ENCODE measurements at places on chromosomes 3 and 15.

GRCh38 chr3:41184394-41184793, 14.9 kb upstream of the CTNNB1 start:
- DNase-seq: no peak

DNA sequence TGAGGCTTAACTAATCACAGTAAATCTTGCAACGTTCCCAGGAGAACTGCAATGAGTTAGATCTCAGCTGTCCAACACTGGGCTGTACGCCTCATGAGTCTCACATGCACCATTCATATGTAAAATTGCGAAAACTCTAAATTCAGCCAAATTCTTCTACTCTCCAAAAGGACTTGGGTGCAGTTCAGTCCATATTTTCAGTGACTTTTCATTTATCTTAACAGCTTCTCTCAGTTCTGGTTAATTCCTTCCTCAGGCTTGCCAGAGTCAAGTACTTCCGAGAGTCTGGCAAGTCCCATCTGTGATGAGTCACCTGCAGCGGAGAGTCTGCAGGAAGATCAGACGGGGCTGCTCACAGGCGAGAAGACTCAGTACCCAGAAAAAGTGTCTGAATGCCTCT, 11.5 kb downstream of the CCDC80 start:
- DNase-seq: peak; percentile 90

GRCh38 chr3:27290760-27291159, 78.4 kb downstream of the NEK10 start:
- no peak for DNase-seq

DNA sequence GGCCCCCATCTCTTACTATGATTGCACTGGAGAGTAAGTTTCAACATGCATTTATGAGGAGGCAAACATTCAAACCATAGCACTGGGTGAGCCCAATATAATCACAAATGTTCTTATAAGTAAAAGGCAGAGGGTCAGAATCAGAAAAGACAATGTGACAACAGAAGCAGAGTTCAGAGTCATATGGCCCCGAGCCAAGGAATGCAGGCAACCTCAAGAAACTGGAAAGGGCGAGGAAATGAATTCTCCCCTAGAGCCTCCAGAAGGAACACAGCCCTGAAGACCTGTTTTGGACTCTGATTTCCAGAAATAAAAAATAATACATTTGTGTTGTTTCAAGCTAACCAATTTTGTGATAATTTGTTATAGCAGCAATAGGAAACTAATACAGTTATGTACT, 81.3 kb upstream of the ABI3BP start:
- DNase-seq: peak; percentile 28

GRCh38 chr3:22593638-22594037, 609.5 kb upstream of the UBE2E2 start:
- no peak for DNase-seq

DNA sequence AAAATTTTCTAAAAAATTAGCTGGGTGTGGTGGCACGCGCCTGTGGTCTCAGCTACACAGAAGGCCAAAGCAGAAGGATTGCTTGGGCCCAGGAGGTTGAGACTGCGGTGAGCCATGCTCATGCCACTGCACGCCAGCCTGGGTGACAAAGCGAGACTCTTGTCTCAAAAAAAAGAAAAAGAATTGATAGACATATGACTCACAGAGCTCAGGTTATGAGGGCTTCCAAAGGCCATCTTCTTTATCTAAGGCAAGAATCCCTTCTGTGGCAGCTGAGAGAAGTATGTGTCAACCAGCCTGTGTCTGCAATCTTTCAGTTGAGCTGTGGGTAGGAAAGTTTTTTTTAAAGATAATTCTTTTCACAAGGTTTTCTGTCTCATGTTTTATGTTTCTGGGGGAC, 53.9 kb downstream of the MRPS25 start:
- DNase-seq: no peak

DNA sequence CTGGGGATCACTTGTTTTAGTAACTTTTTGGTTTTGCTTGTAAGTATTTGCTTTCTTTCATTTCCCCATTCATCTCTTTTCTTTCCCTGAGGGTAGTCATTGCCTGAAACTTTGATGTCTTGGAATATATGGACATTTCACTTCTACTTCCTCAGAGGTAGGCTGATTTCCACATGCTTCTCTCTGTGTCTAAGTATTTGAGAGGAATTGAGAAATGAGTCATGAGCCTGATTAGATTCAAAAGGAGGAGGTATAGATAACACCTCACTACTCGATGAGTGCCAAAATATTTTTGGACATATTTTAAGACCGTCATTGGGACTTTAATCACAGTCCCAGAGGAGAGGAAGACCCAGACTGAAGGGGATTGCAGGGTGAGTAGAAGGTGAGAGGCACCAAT, 480.1 kb upstream of the SGO1 start:
- peak; percentile 24 for DNase-seq

DNA sequence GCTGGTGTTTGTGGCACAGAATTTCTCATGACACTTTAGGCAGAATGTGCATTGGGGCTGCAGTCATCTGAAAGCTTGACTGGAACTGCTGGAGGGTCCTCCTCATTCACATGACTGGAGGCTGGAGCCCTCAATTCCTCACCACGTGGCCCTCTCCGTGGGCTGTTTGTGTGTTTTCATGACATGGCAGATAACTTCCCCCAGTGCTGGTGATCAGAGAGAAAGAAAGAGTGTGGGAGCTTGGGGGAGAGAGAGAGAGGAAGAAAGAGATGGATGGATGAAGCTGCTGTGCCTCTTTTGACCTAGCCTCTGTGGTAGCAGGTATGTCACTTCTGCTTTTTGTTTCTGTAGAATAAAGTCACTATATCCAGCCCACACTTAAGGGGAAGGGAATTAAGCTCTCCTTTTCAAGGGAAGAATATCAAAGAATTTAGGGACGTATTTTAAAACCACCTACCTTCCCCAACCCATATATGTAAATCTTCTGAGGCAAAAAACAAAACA, 169.6 kb upstream of the IL12A start:
- DNase-seq: no peak

GRCh38 chr15:35921046-35921445, 375.1 kb upstream of the DPH6 start:
- DNase-seq: no peak

GRCh38 chr3:5013021-5013906, 34.0 kb downstream of the BHLHE40 start:
- DNase-seq: no peak

DNA sequence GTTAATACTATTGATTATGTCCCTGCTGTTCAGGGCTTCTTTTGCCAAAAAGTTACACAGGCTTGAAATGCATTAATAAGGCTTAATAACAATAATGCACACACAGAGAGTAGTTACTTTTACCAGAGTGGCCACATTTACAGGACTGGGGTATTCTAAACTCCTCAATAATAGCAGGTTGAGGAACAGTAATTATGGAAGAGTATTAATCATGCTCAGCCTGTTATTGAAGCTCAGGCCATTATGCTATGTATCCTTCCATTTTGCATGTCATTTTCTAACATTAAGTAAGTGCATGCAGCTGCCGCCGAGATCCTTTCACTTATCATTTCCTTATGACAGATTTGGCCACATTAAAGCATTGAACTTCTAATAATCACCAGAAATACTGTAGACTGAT, 5.7 kb downstream of the ARRDC4 start:
- no peak for DNase-seq

DNA sequence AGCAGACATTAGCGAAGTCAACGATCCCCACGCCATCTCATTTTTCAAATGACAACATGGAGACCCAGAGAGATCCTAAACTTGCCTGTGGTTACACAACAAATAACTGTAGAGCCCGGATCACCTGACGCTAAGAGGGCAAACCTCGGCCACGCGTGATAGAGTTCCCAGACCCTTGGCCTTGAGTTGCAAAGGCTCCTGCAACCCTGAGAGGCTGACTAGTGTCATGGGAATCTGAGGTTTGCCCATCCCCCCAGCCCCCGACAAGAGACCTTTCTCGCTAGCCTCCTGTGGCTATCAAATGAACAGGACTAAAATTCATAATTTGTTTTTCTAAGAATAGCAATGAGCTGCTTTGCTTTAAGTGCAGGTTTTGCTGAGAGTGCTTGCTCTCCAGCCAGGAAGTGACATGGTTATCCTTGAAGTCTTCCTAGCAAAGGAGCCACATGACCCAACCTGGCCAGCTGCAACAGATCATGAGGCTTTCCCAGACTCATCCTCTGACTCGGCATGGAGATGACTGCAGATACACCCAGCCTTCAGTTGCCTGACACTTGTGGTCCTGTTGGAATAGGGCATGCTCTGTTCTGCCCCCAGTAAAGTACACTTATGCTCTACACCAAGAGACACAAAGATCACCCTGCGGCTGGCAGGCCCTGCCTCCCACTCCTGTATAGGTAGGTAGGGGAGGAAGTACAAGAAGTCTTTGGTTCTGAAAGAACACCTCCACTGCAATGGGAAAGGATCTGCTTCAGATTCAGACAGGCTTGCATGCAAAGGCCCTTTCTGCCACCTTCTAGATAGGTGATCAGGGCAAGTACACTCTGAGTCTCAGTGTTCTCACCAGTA, 36.0 kb downstream of the MCF2L2 start:
- DNase-seq: no peak

DNA sequence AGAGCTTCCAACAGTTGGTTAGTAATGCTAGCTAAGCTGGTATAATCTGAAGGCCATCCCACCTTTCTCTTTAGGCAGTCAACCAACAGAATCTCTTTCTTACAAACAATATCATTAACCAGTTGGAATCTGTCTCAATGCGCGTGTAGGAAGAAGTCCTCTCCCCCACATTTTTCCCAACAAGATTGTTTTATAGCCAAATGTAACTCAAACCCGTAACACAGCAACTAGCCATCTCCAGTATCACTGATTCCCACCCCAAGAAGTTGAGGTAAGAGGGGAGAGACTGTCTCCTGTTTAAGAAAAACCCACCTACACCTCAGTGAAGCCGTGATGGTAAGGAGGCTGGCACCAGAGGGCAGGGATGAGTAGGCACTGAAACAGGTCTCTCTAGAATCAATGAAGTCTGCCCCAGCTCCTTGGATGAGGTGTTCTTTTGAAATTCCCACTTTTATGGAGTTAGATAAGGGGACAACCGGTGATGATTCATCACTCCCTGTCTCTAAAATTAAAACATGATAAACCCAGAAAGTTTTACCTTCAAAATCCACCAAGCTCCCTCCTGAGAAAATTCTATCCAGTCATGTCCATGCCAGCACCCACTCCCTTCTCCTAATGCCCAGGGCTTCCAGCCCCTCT, 30.9 kb downstream of the CDC25A start:
- peak; percentile 50 for DNase-seq

GRCh38 chr3:144482876-144483275, 511.3 kb downstream of the DIPK2A start:
- DNase-seq: no peak

DNA sequence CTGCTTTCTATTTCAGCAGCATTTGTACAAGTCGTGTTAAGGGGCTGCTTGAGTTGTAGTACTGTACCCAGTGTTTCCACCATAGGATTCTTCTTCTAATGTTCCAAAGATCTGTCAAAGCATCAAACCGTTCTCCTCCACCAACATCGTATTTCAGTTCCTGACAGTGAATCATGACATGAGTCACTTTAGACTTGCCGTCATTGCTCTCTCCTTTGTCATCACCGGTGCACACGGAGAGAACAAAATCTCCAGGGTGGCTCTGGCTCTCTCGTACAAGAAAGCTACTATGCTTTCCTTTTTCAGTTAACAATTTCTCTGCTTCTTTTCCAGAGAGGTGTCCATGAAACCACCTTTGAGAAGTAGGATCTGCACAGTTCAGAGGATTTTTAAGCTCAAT, 270.9 kb upstream of the CCDC54 start:
- peak; percentile 54 for DNase-seq

- DNase-seq: peak; percentile 57
These were observed 18.8 kb downstream of the NBEAL2 start for GRCh38 chr3:46998121-46998851.

- no peak for DNase-seq
These were observed 13.4 kb downstream of the DZIP3 start for GRCh38 chr3:108602935-108603294.

DNA sequence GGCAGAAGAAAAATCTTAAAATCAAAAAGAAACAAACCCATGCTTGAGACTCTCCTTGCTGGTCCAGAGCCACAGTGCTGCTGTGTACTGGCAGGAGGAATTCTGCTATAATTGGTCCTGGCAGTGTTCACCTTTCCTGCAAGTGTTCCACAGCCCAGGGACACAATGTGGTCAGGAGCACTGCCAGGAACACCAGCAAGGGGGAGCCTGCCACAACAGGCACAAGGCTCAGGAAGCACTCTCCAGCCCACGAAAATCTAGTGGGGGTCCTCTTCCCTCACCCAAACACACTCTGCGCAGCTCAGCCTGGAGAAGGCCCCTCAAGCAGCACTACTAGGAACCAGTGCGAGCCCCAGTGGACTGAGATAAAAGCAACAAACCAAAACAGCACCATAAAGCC, 92.9 kb downstream of the UBE3A start:
- peak; percentile 42 for DNase-seq

- no peak for DNase-seq
These were observed 145.0 kb downstream of the MYLK start for GRCh38 chr3:123739106-123739505.

GRCh38 chr3:108006077-108006771, 84.6 kb downstream of the CD47 start:
- peak; percentile 67 for DNase-seq

DNA sequence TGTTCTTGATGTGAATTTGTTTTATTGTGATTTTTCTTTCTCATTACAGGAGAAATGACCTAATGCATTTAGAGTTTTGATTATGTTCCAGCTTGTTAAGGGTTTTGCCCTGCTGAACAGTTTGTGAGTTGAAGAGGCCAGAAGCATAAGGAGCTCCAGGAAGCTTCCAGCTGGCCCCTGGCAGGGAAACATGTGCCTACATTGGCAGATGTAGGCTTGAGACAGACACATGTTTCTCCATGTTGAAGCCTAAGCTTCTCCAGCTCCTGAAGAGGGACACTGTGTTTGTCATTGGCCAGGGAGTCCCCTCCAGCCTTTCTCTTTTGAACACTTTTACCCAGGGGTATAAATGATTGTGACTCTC, 88.4 kb downstream of the ASB7 start:
- no peak for DNase-seq

DNA sequence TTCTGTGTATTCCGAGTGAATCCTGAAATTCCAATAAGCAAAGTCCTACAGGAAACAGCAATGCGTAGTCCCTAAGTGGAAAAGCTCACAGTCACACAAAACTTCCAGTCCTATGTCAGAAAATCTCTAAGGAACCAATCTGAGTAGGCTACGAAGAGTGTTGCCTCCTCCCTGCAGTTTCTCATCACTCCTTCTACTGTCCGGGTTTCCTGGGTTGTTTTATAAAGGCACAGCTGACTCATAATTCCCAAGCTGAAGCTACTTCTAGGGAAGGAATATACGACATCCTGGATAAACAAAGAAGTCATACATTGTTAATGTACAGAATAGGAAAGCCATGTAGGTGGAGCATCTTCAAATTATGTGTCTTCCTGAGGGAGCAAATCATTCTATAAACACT, 65.7 kb upstream of the RGMA start:
- no peak for DNase-seq

Data from fibroblast of pulmonary artery (primary cell).